Spleen (tissue), 13 donors: ENCODE measurements at places on chromosomes 1 and 21.
A peak's percentile ranks its signal among the peaks of the same experiment; 100 is the strongest.

GRCh38 chr1:26946270-26946669 is 14.0 kb downstream of the KDF1 start:
- no peaks in the 10 kb centered on the region for H3K27me3 ChIP-seq
- H3K4me3 ChIP-seq, result no peak overlapping the region
- DNase-seq, result peak; percentile 32
- peaks cover 10% of the 10 kb centered on the region for H3K36me3 ChIP-seq

- H3K36me3 ChIP-seq, result no peaks in the 10 kb centered on the region
- DNase-seq, result no peak
- peak overlapping the region; percentile 91 for H3K4me3 ChIP-seq
- H3K27me3 ChIP-seq, result peaks cover 73% of the 10 kb centered on the region
- H3K4me1 ChIP-seq, result peaks cover 15% of the 10 kb centered on the region
These were observed 1.5 kb downstream of the TRNP1 start for GRCh38 chr1:26994787-26995517.

DNA sequence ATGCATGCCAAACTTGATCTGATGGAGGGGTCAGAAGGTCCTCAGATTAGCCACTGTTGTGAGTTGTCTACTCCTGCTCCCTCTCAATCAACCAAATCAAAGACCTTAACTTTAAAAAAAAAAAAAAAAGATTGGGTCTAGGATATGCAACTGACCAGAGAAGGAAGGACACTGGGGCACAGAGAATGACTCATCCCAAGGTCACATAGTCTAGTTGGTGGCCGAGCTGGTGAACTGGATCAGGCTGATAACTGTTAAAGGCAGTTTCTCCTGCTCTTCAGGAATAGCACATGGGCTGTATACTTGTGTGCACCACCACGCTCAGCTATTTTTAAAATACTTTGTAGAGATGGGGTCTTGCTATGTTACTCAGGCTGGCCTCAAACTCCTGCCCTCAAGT is 14.8 kb upstream of the S100A7 start:
- no peak for DNase-seq
- H3K4me1 ChIP-seq, result no peaks in the 10 kb centered on the region
- H3K27ac ChIP-seq, result no peak overlapping the region
- no peaks in the 10 kb centered on the region for H3K36me3 ChIP-seq
- no peak overlapping the region for H3K4me3 ChIP-seq

- H3K4me3 ChIP-seq, result no peak overlapping the region
- H3K36me3 ChIP-seq, result no peaks in the 10 kb centered on the region
- peaks cover 89% of the 10 kb centered on the region for H3K4me1 ChIP-seq
These were observed 25.8 kb downstream of the SSBP3 start for GRCh38 chr1:54380290-54380882.

GRCh38 chr1:116852910-116853309 is 56.8 kb upstream of the PTGFRN start:
- H3K36me3 ChIP-seq, result no peaks in the 10 kb centered on the region
- no peak overlapping the region for H3K4me3 ChIP-seq
- DNase-seq, result no peak
- no peak overlapping the region for H3K27ac ChIP-seq

DNA sequence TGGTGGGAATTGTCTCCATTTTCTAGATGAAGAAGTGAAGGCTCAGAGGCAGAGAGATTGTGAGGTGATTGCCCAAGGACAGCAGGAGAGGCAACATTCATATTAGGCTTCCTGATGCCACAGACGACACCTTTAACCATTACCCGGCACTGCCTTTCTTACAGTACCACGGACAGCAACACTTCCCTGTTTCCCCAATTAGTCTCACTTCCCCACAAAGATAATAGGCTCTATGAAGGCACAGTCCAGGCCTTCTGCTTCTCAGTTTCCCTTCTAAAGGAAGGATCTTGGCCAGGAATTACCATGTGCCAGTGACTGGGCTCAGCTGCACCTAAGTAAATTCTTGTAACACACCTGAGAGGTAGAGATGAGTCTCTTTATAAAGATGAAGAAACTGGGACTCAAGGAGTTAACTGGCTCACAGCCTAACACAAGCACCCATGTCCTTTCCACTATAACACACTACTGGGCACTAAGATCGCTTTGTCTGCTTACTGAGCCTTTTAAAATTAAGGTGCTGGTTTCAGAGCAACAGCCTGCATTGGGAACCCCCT is 9.6 kb downstream of the IGSF9 start:
- H3K27me3 ChIP-seq, result no peaks in the 10 kb centered on the region
- no peak for DNase-seq
- no peaks in the 10 kb centered on the region for H3K36me3 ChIP-seq
- no peak overlapping the region for H3K27ac ChIP-seq
- peaks cover 15% of the 10 kb centered on the region for H3K4me1 ChIP-seq
- no peak overlapping the region for H3K4me3 ChIP-seq

- DNase-seq, result no peak
- H3K36me3 ChIP-seq, result no peaks in the 10 kb centered on the region
- H3K4me1 ChIP-seq, result no peaks in the 10 kb centered on the region
- no peak overlapping the region for H3K4me3 ChIP-seq
- H3K27ac ChIP-seq, result peak overlapping the region; percentile 39
- peaks cover 6% of the 10 kb centered on the region for H3K27me3 ChIP-seq
These were observed 10.1 kb upstream of the ABCA4 start for GRCh38 chr1:94130851-94131595.

DNA sequence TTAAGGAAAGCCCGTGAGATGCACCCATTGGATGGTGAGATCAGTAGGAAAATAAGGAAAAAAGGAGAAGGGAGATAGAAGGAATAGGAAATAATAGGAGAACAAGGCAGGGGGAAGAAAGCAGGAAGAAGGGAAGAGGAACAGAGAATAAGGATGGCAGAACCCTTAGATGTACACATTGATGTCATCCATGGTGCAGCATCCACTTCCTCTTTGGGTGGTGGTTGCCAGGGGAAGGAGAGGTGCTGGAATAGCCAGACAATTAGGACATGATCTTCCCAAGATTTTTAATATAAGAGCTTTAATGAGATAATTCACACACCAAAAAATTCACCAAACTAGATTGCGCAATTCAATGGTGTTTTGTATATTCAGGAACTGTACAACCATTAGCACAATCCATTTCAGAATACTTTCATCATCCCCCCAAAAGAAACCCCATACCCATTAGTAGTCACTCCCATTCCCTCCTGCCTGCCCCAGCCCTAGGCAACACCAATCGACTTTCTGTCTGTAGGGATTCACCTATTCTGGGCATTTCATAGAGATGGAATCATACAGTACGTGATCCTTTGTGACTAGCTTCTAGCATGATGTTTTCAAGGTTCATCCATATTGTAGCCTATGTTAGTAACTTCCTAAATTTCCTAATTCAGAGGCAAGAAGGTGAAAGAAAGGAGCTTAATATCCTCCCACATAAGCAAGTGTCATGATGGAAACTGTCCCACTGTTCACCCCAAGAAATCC is 121.4 kb downstream of the PLXNA2 start:
- no peaks in the 10 kb centered on the region for H3K36me3 ChIP-seq
- no peaks in the 10 kb centered on the region for H3K27me3 ChIP-seq
- H3K4me3 ChIP-seq, result no peak overlapping the region
- no peak overlapping the region for H3K27ac ChIP-seq
- H3K4me1 ChIP-seq, result no peaks in the 10 kb centered on the region
- no peak for DNase-seq

DNA sequence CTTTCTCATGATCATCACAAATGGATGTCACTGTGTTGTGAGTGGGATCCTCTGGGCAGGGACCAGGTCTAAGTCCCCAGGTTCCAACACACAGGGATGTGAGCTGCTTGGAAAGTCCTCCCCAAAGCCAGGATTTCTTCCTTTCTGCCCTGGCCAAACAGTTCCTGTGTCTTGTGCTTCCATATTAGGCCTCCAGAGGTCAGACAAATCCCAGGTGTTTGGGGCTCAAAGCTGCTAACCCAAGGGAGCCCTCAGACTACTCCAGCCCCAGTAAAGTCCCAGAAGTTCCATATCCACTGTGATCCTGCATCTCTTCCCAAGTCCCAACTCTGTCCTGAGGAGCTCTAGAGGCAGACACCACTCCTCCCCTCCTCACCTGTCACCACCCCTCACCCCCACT is 27.7 kb upstream of the MAGOH start:
- no peak overlapping the region for H3K27ac ChIP-seq
- H3K4me1 ChIP-seq, result no peaks in the 10 kb centered on the region
- H3K27me3 ChIP-seq, result no peaks in the 10 kb centered on the region
- DNase-seq, result no peak
- H3K36me3 ChIP-seq, result no peaks in the 10 kb centered on the region

GRCh38 chr1:163914785-163915413 is 593.1 kb downstream of the NUF2 start:
- H3K27me3 ChIP-seq, result no peaks in the 10 kb centered on the region
- H3K4me3 ChIP-seq, result no peak overlapping the region
- H3K27ac ChIP-seq, result no peak overlapping the region

- no peak for DNase-seq
- H3K27ac ChIP-seq, result no peak overlapping the region
- no peaks in the 10 kb centered on the region for H3K27me3 ChIP-seq
- no peaks in the 10 kb centered on the region for H3K4me1 ChIP-seq
These were observed 10.9 kb downstream of the CFAP107 start for GRCh38 chr1:12756768-12757413.

GRCh38 chr1:44894591-44894990 is 51.5 kb upstream of the PTCH2 start:
- H3K27ac ChIP-seq, result no peak overlapping the region
- H3K36me3 ChIP-seq, result no peaks in the 10 kb centered on the region
- H3K27me3 ChIP-seq, result no peaks in the 10 kb centered on the region
- no peaks in the 10 kb centered on the region for H3K4me1 ChIP-seq
- DNase-seq, result no peak

GRCh38 chr1:240720976-240721375 is 109.0 kb upstream of the GREM2 start:
- H3K4me1 ChIP-seq, result no peaks in the 10 kb centered on the region
- H3K27me3 ChIP-seq, result no peaks in the 10 kb centered on the region
- H3K36me3 ChIP-seq, result no peaks in the 10 kb centered on the region

DNA sequence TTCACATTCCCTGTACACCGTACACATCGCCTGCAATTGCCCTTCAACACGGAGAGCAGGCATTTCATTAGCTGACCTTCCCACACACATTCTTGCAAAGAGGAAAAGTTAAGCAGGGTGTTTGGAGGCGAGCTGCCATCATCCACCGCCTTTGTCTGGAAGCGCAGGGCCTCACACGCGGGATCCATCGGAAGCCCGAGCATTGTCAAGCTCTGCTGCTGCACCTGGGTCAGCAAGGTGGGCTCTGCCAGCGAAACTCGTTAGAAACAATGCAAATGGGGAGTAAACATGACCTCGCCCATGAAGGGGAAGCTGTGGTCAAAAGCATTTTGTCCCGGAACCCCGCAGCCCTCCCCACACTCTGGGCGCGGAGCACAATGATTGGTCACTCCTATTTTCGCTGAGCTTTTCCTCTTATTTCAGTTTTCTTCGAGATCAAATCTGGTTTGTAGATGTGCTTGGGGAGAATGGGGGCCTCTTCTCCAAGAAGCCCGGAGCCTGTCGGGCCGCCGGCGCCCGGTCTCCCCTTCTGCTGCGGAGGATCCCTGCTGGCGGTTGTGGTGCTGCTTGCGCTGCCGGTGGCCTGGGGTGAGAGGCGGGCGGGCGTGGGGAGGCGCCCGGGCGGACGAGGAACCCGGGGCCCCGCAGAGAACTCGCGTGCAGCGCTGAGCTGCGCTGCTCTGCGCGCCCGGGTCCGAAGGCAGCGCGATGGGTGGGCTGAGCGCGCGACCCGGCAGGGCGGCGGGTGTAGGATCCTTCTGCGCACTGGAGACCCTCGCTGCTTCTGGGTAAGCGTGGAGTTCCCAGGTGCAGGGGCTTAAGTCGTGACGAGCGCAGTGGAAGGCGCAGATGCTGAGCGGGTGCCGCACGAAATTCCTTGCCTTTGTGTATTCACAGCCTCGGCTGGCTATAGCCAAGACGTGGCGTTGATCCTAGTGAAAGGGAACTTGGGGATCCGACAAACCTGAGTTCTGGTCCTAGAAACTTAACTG is at the start of gene CR1:
TSS of gene CR1 (plus strand) at position 357 of the 992 bp plus-strand sequence. CDS start at position 468, 111 bp downstream.
- no peaks in the 10 kb centered on the region for H3K27me3 ChIP-seq
- no peaks in the 10 kb centered on the region for H3K36me3 ChIP-seq
- H3K4me3 ChIP-seq, result peak within 1 kb of the TSS; percentile 60
- peaks cover 21% of the 10 kb centered on the region for H3K4me1 ChIP-seq

GRCh38 chr1:75172556-75172955 is 38.4 kb downstream of the LHX8 start:
- no peak overlapping the region for H3K4me3 ChIP-seq
- no peak overlapping the region for H3K27ac ChIP-seq
- DNase-seq, result no peak
- no peaks in the 10 kb centered on the region for H3K36me3 ChIP-seq
- H3K27me3 ChIP-seq, result no peaks in the 10 kb centered on the region

- no peak overlapping the region for H3K4me3 ChIP-seq
- H3K4me1 ChIP-seq, result peaks cover 10% of the 10 kb centered on the region
- H3K36me3 ChIP-seq, result no peaks in the 10 kb centered on the region
- no peaks in the 10 kb centered on the region for H3K27me3 ChIP-seq
These were observed 104.7 kb downstream of the CAMTA1 start for GRCh38 chr1:6889875-6890480.

- H3K36me3 ChIP-seq, result no peaks in the 10 kb centered on the region
- peak overlapping the region; percentile 69 for H3K4me3 ChIP-seq
- H3K4me1 ChIP-seq, result peaks cover 20% of the 10 kb centered on the region
- DNase-seq, result no peak
These were observed 647 bp downstream of the DESI2 start for GRCh38 chr1:244653439-244654107.

DNA sequence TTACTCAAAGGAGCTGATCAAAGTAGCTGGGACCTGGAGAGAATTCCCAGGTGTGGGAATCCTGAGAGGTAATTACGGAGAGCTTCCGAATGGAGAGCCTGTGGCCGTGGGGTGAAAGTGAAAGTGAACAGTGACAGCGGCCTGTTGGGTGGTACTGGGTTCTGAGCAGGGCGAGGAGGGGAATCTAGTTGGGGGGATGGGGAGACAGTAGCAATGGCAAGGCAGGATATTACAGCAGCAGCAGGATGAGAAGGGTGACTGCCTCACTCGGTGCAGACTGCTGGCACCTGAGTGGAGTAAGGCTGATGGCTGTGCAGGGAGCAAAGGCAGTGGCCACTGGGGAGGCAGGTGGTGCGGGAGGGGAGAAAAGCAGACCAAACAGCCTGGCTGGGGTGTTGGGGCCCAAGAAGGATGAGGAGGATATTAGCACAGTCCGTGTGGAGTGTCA is 70.3 kb upstream of the PRDX6 start:
- no peaks in the 10 kb centered on the region for H3K36me3 ChIP-seq
- no peak for DNase-seq
- no peaks in the 10 kb centered on the region for H3K27me3 ChIP-seq
- peaks cover 65% of the 10 kb centered on the region for H3K4me1 ChIP-seq
- peak overlapping the region; percentile 24 for H3K4me3 ChIP-seq
- peak overlapping the region; percentile 64 for H3K27ac ChIP-seq

DNA sequence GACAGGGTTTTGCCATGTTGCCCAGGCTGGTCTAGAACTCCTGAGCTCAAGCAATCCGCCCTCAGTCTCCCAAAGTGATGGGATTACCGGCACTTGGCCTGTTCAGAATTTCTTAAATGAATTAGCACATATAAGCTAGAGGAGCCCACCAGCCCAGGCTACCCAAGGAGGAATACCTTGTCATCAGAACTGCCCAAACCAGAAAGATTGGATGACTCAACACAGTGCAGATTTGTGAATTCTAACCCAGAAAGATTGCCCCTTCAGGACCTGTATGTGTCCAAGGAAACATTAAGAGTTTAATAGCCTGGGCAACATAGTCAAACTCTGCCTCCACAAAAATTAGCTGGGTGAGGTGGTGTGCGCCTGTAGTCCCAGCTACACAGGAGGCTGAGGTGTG is 14.0 kb upstream of the LIN9 start:
- DNase-seq, result no peak
- no peak overlapping the region for H3K27ac ChIP-seq
- H3K36me3 ChIP-seq, result no peaks in the 10 kb centered on the region
- no peaks in the 10 kb centered on the region for H3K27me3 ChIP-seq
- H3K4me1 ChIP-seq, result no peaks in the 10 kb centered on the region

GRCh38 chr1:162067466-162067865 is 2.0 kb upstream of the NOS1AP start:
- H3K27ac ChIP-seq, result no peak overlapping the region
- H3K36me3 ChIP-seq, result no peaks in the 10 kb centered on the region
- H3K27me3 ChIP-seq, result no peaks in the 10 kb centered on the region
- DNase-seq, result no peak
- no peak overlapping the region for H3K4me3 ChIP-seq
- H3K4me1 ChIP-seq, result peaks cover 5% of the 10 kb centered on the region
